ENCODE measurements at places on chromosomes 4 and X. TPM values are rescaled to one million over a fixed set of nuclear protein-coding genes. Genes with fewer than 3 reads are reported as not detected.

DNA sequence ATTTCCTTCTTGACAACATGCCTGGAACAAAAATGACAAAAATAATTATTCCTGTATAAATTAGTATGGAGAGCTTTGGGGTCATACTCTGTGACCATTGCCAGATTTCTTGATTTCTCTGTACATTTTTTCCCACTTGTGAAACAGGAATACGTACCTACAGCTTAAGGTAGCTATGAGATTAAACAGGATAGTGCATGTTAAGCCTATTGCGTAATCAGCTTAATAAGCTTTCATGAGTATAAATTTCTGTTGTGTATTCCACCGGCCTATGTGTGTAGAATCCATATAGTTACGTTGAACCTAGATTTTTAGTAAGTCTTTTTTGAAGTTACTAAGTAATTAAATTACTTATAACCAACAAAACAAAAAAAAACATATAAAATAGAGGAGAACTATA, 334.9 kb downstream of the DCTD start:
- H3K27me3 ChIP-seq, result no peaks in the 10 kb centered on the region
- DNase-seq, result no peak
- H3K4me3 ChIP-seq, result no peak overlapping the region

- peak; percentile 93 for DNase-seq
- H3K36me3 ChIP-seq, result peaks cover 84% of the 10 kb centered on the region
- H3K4me3 ChIP-seq, result peak overlapping the region; percentile 77
- H3K4me1 ChIP-seq, result peaks cover 88% of the 10 kb centered on the region
- peaks cover 8% of the 10 kb centered on the region for H3K27me3 ChIP-seq
These were observed 5.7 kb downstream of the CD99 start for GRCh38 chrX:2696698-2697215.

DNA sequence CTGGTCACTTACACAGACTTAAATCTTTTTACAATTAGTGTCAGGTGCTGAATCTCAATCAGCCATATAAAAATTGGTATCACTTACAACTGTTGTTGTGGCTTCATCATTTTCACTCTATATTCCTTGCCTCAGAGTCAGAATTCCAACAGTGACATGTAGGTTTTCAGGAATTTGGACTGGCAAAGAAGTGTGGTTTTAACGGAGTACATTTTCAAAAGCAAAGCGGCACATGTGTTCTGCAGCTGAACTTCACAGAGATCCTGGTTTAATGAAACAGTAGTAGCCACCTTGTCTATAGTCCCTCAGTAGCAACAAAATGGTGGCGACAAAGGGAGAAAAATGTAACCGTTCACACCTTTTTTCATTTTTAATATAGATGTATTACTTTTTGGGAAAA, 486.6 kb downstream of the FAT4 start:
- peaks cover 2% of the 10 kb centered on the region for H3K27me3 ChIP-seq
- H3K36me3 ChIP-seq, result no peaks in the 10 kb centered on the region
- DNase-seq, result no peak
- H3K4me1 ChIP-seq, result no peaks in the 10 kb centered on the region

DNA sequence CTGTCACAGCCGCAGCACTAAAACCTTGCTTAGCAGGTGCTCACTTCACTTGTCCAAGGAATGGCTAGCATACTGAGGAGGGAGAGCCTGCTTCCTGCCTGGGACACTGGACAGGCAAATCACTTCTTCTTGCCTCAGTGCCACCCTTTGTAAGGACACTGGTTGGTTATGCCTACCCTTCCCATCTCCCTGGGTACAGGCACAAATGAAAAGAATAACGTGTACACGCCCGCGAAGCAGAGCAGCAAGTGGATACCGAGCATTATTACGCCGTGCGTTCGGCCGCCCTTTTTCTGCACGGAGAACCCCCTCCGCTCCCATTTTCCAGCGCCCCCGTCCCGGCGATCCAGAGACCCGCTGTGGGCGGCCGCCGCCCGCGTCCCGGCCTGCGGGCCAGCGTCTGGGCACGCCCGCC, 338 bp upstream of the KLHL2 start:
- peak overlapping the region; percentile 84 for H3K4me3 ChIP-seq
- H3K27me3 ChIP-seq, result no peaks in the 10 kb centered on the region
- peaks cover 54% of the 10 kb centered on the region for H3K4me1 ChIP-seq
- no peaks in the 10 kb centered on the region for H3K36me3 ChIP-seq
- peak; percentile 5 for DNase-seq

- no peaks in the 10 kb centered on the region for H3K4me1 ChIP-seq
- H3K27ac ChIP-seq, result no peak overlapping the region
- H3K4me3 ChIP-seq, result no peak overlapping the region
- H3K36me3 ChIP-seq, result no peaks in the 10 kb centered on the region
- peak; percentile 48 for DNase-seq
These were observed 18.7 kb upstream of the TMEM192 start for GRCh38 chr4:165131247-165131832.

GRCh38 chr4:186644737-186645261, 78.9 kb downstream of the FAT1 start:
- DNase-seq, result no peak
- peaks cover 12% of the 10 kb centered on the region for H3K27me3 ChIP-seq
- peaks cover 60% of the 10 kb centered on the region for H3K4me1 ChIP-seq
- H3K4me3 ChIP-seq, result peak overlapping the region; percentile 27
- H3K36me3 ChIP-seq, result peaks cover 52% of the 10 kb centered on the region

GRCh38 chr4:16217300-16218051, 8.8 kb downstream of the TAPT1 start:
- no peak overlapping the region for H3K4me3 ChIP-seq
- H3K27me3 ChIP-seq, result no peaks in the 10 kb centered on the region
- H3K27ac ChIP-seq, result no peak overlapping the region
- no peak for DNase-seq

GAK gene
- total RNA-seq, result 68.3 TPM

- DNase-seq, result no peak
- H3K27me3 ChIP-seq, result no peaks in the 10 kb centered on the region
- peak overlapping the region; percentile 86 for H3K27ac ChIP-seq
- peaks cover 27% of the 10 kb centered on the region for H3K4me1 ChIP-seq
- no peaks in the 10 kb centered on the region for H3K36me3 ChIP-seq
These were observed 38.2 kb downstream of the STARD8 start for GRCh38 chrX:68685685-68686084.

DNA sequence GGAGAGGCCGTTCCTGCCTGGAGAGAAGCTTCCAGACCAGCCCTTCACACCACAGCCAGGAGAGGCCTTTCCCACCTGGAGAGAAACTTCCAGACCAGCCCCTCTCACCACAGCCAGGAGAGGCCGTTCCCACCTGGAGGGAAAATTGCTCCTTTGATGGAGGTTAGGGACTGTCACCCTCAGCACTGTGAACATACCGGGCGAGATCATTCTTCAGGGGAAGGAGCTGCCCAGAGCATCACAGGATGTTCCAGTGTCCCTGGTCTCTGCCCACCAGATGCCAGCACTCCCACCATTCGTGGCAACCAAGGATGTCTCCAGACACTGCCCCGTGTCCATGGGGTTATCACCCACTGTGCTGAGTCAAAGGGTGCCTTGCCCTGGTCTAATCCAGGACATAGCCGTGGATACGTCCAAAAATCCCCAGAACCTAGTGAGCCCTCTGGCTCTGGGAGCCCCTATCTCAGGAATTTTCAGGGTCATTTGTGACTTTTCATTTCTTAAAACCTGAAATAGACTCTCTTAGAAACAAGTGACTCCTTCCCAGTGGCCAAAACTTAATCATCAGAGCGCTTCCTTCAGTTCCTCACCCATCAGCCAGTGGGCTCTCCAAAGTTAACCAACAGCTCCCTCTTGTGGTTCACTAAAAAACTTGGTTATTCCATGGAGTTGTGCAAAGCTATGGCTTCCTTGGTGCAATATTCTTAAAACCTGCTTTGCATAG, 80.2 kb downstream of the CRMP1 start:
- H3K27ac ChIP-seq, result peak overlapping the region; percentile 60
- peaks cover 3% of the 10 kb centered on the region for H3K27me3 ChIP-seq
- peak; percentile 80 for DNase-seq
- no peak overlapping the region for H3K4me3 ChIP-seq

GRCh38 chr4:141254326-141254725, 33.6 kb downstream of the ZNF330 start:
- no peaks in the 10 kb centered on the region for H3K36me3 ChIP-seq
- H3K27ac ChIP-seq, result no peak overlapping the region
- no peak for DNase-seq
- no peaks in the 10 kb centered on the region for H3K27me3 ChIP-seq

PF4V1 gene
- not detected for total RNA-seq

FAM149A gene
- total RNA-seq, result not detected

GRCh38 chr4:1693131-1693896, 9.2 kb upstream of the FAM53A start:
- H3K4me1 ChIP-seq, result no peaks in the 10 kb centered on the region
- H3K27ac ChIP-seq, result no peak overlapping the region
- DNase-seq, result peak; percentile 66
- peaks cover 2% of the 10 kb centered on the region for H3K27me3 ChIP-seq
- H3K36me3 ChIP-seq, result peaks cover 32% of the 10 kb centered on the region

DNA sequence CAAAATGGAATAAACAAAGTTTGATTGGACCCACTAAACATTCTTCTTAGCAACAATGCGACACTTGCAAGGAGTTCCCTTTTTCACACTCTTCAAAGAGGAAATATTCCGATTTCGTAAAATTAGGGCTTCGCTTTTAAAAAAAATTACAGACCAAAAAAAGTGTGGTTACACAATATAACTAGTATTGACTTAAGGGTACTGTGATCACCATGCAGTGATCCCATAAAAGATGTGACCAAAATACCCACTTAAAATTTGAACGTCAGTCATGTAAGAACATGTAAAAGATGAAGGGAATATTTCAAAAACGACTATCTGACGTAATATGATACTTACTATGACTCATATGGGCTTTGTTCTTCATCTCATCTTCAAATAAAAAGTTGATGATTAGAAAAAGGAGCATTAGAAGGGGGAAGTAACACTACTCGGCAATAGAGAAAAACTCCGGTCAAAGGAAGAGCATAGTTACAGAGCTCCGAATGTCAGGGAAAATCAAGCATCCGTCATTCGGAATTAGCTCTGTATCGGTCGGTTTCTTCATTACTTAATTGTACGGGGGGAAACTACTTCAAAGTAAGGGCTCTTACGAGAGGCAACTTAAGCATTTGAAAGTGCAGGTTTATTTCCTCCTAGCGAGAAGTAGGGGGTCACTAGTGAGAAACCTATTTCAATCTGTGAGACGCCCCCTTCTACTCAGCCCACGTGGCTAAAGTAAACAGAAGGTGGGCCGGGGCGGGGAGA, 1.3 kb upstream of the TET2 start:
- DNase-seq, result no peak
- peaks cover 8% of the 10 kb centered on the region for H3K36me3 ChIP-seq
- peaks cover 43% of the 10 kb centered on the region for H3K4me1 ChIP-seq
- H3K27me3 ChIP-seq, result no peaks in the 10 kb centered on the region

SCML2 gene
- 2.1 TPM for total RNA-seq

GRCh38 chrX:11426712-11427452, 133.7 kb downstream of the AMELX start:
- H3K36me3 ChIP-seq, result no peaks in the 10 kb centered on the region
- no peak for DNase-seq
- H3K4me1 ChIP-seq, result peaks cover 23% of the 10 kb centered on the region
- H3K27ac ChIP-seq, result no peak overlapping the region
- peaks cover 2% of the 10 kb centered on the region for H3K27me3 ChIP-seq

PNPLA4 gene
- 8.8 TPM for total RNA-seq

GRCh38 chrX:123425904-123426303, 241.8 kb downstream of the GRIA3 start:
- peaks cover 42% of the 10 kb centered on the region for H3K4me1 ChIP-seq
- H3K36me3 ChIP-seq, result no peaks in the 10 kb centered on the region
- peak overlapping the region; percentile 18 for H3K27ac ChIP-seq
- DNase-seq, result no peak
- H3K4me3 ChIP-seq, result peak overlapping the region; percentile 22
- H3K27me3 ChIP-seq, result no peaks in the 10 kb centered on the region

GRCh38 chr4:154502111-154502510, 10.5 kb upstream of the DCHS2 start:
- no peak overlapping the region for H3K27ac ChIP-seq
- peaks cover 3% of the 10 kb centered on the region for H3K27me3 ChIP-seq
- no peak overlapping the region for H3K4me3 ChIP-seq
- H3K4me1 ChIP-seq, result no peaks in the 10 kb centered on the region
- H3K36me3 ChIP-seq, result no peaks in the 10 kb centered on the region

- H3K4me1 ChIP-seq, result peaks cover 36% of the 10 kb centered on the region
- no peaks in the 10 kb centered on the region for H3K27me3 ChIP-seq
- H3K36me3 ChIP-seq, result peaks cover 3% of the 10 kb centered on the region
These were observed 77.6 kb downstream of the FBXL5 start for GRCh38 chr4:15577508-15577907.

DNA sequence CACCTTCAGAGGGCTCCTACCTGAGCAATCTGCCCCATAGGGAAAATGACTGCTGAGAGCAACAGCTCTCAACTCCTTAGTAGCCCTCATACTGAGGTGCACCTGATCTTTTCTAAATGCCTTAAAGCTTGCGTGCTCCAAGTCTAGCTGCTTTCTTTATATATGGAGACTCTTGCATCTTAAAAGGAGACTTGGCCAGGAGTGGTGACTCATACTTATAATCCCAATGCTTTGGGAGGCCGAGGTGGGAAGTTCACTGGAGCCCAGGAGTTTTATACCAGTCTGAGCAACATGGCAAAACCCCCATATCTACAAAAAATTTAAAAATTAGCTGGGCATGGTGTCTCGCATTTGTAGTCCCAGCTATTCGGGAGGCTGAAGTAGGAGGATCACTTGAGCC, 78.1 kb upstream of the TRIM2 start:
- H3K27ac ChIP-seq, result no peak overlapping the region
- H3K27me3 ChIP-seq, result peaks cover 5% of the 10 kb centered on the region
- DNase-seq, result no peak
- H3K4me1 ChIP-seq, result peaks cover 7% of the 10 kb centered on the region
- no peak overlapping the region for H3K4me3 ChIP-seq

- DNase-seq, result no peak
- H3K4me1 ChIP-seq, result peaks cover 47% of the 10 kb centered on the region
- no peak overlapping the region for H3K4me3 ChIP-seq
- no peaks in the 10 kb centered on the region for H3K36me3 ChIP-seq
These were observed 106.3 kb upstream of the ARSJ start for GRCh38 chr4:114085611-114086345.

ADGRG4 gene
- not detected for total RNA-seq

KCNIP4 gene
- not detected for total RNA-seq

DNA sequence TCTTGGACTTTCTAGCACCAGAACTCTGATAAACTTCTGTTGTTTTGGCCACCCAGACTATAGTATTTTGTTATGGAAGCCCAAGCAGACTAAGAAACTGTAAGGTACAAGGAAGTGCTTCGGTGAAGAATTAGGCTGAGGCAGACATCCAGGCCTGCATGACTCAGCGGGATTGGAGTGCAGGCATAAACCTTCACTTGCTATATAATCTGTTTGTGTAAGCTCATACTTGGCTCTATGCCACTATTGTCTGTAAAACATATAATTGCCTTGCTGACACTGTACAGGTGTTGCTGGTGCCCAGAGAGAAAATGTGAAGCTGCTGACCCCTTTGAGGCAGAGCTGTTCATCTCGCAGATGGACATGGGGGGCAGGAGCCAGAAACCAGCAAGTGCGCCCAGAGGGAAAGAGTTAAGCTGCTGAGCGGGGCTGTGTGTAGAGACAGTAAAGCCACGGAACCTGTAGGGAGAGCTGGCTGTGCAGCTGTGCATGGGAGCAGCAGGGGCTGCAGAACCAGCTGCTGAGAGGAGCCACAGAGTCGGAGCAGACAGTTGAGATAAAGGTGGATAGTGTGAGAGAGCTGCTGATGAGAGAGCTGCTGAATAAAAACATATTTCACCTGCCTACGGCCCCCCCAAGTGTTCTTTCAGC, 96.2 kb downstream of the RBM46 start:
- H3K4me1 ChIP-seq, result no peaks in the 10 kb centered on the region
- H3K4me3 ChIP-seq, result no peak overlapping the region
- H3K27me3 ChIP-seq, result no peaks in the 10 kb centered on the region
- no peak overlapping the region for H3K27ac ChIP-seq

- peak overlapping the region; percentile 18 for H3K4me3 ChIP-seq
- H3K36me3 ChIP-seq, result peaks cover 4% of the 10 kb centered on the region
These were observed 2.4 kb downstream of the MORC4 start for GRCh38 chrX:106997611-106998010.

- peaks cover 6% of the 10 kb centered on the region for H3K36me3 ChIP-seq
- no peaks in the 10 kb centered on the region for H3K4me1 ChIP-seq
- no peak overlapping the region for H3K4me3 ChIP-seq
- H3K27ac ChIP-seq, result no peak overlapping the region
These were observed 13.6 kb upstream of the ABLIM2 start for GRCh38 chr4:8171984-8172924.
